ENCODE measurements at places on chromosomes 13 and 19. TPM values are rescaled to one million over a fixed set of nuclear protein-coding genes. Genes with fewer than 3 reads are reported as not detected.

- H3K27me3 ChIP-seq = no peaks in the 10 kb centered on the region
- no peak overlapping the region for H3K4me3 ChIP-seq
- DNase-seq = no peak
- H3K27ac ChIP-seq = no peak overlapping the region
These were observed 939.2 kb upstream of the ATXN8OS start for GRCh38 chr13:69168436-69168835.

- no peak for DNase-seq
- peaks cover 6% of the 10 kb centered on the region for H3K4me1 ChIP-seq
- no peak overlapping the region for H3K27ac ChIP-seq
- H3K36me3 ChIP-seq = no peaks in the 10 kb centered on the region
These were observed 16.6 kb downstream of the CEACAM7 start for GRCh38 chr19:41671486-41671885.

The ZNF649 gene
- 8.3 TPM for polyA plus RNA-seq

DNA sequence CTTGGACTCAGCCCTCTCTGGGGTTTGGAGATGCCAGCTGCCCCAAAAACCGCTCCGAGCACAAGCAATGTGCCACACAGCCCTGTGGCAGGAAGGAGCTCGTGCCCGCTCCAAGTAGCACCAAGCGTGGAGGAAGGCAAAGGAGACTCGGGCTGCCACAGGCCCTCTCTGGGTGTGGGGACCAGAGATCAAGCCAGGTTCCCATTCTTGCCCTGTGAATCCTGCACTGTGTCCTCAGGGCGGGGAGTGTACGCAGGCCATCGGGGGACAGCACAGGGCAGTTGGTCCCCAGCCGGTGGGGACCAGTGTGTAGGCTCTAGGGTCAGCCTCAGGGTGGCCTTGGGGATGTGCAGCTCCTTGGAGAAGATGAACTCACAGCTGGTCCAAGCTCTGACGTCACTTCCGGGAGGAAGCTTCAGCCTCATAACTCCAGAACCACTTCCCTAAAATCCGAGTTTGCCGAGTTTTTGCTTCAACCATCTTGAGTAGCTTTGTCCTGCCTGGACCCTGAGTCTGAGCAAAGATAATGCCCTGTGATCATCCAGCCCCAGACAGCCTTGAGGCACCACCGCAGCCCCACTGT is 9.3 kb upstream of the CPAMD8 start:
- no peak overlapping the region for H3K27ac ChIP-seq
- peaks cover 5% of the 10 kb centered on the region for H3K27me3 ChIP-seq
- no peaks in the 10 kb centered on the region for H3K36me3 ChIP-seq
- no peak for DNase-seq

DNA sequence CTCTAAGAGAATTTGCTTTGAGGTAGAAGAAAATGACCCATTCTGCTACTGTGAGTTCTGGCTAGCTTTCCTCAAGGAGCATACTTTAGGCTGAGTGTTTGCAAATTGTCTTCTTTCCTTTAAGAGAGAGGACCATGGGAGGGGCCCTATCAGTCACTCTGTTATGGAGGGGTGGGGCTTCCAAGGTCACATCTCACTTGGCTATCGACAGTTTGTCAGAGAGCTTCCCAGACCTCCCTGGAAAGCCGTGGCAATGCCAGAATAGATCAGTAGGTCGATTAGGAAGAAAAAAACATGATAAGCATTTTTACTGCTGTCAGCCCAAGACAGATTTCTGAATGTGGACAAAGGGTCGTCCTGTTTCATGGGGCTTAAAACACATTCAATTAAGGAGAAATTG is 93.3 kb downstream of the OXGR1 start:
- no peak for DNase-seq
- no peaks in the 10 kb centered on the region for H3K36me3 ChIP-seq
- no peak overlapping the region for H3K27ac ChIP-seq
- H3K4me1 ChIP-seq = no peaks in the 10 kb centered on the region
- no peak overlapping the region for H3K4me3 ChIP-seq
- no peaks in the 10 kb centered on the region for H3K27me3 ChIP-seq

Measured in naive B cell (primary cell).